ENCODE measurements at places on chromosomes 12 and 14.
A peak's percentile ranks its signal among the peaks of the same experiment; 100 is the strongest.

- no peak for DNase-seq
Observed at GRCh38 chr12:65526311-65526710, 247.8 kb downstream of the MSRB3 start.

GRCh38 chr14:50363714-50364111 is 33.0 kb downstream of the CDKL1 start:
- no peak for DNase-seq

DNA sequence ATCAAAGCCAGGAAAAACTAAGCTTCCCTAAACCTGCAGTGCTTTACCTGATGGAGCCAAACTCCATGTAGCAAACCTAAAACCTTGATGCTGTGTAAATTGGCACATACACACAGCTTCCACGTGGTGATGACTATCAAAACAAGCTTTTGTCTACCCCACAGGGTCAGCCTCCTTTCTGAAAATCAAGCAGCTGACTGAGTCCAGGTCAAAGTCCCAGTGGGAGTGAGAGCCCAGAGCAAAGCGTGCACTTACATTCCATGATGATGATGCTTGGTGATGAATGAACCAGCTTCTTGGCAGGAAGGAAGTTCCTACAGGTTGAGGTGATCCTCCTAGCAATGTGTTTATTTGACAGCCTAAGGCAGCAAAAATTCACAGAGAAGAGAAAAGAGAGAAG is 630.0 kb upstream of the TBX3 start:
- no peak for DNase-seq

DNA sequence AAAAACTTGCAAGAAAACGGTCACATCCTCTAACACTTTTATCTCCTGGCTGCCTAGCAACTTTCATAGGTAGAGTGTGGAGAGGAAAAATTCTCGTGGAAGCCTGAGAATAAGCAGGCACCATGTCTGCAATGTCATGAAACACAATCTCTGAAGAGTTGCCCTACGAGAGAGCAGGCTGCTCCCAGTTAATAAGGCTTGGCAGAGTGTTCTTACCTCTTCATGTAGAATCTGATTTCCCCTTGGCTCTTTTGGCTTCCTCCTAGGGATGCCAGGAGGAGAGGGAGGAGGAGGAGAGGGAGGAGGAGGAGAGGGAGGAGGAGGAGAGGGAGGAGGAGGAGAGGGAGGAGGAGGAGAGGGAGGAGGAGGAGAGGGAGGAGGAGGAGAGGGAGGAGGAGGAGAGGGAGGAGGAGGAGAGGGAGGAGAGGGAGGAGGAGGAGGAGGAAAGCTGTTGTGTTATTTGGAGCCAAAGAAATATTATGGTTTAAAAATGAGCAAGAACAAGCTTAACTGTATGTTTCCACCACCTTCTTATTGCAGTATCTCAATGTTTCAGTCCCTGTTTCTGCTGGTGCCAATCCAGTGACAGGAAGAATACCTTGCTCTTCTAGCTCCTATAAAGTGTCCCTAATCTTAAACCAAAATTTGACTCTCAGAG is 52.9 kb downstream of the EGLN3 start:
- no peak for DNase-seq

DNA sequence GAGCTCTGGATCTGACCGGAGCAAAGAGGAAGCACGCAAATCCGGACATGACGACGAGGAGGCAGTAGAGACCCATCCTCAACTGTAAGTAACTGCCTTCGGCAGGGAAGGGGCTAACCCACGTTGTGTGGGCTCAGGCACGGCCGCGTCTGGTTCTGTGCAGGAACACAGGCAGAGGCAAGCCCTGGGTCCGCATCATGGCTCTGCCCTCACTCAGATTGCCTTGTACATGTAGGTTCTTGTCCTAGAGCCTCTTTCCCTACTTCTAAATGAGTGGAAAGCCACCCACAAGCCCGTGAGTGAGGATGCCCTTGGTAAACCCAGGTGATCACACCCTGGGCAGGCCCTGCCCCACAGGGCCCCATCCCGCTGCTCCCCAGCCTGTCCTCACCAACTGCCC is 8.9 kb upstream of the RPLP0 start:
- no peak for DNase-seq

DNA sequence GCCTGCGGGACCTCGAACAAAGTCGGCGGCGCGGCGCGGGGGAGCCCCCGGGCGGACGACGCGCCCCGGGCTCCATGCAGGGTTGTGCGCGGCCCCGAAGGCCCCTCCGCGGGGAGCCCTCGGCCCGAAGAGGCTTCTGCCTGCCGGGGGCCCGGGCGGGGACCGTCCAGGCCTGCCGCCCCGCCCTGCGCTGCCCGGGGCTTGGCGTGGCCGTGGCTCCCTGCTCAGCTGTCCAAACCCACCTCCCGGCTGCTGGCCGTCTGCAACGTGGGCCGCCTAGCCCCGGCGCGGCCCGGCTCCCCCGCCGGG is 670 bp downstream of the DYRK2 start:
- DNase-seq, result no peak

GRCh38 chr12:126492181-126492580 is 1426.9 kb downstream of the AACS start:
- DNase-seq, result no peak

- no peak for DNase-seq
Observed at GRCh38 chr14:68994056-68994455, 15.0 kb upstream of the ACTN1 start.

DNA sequence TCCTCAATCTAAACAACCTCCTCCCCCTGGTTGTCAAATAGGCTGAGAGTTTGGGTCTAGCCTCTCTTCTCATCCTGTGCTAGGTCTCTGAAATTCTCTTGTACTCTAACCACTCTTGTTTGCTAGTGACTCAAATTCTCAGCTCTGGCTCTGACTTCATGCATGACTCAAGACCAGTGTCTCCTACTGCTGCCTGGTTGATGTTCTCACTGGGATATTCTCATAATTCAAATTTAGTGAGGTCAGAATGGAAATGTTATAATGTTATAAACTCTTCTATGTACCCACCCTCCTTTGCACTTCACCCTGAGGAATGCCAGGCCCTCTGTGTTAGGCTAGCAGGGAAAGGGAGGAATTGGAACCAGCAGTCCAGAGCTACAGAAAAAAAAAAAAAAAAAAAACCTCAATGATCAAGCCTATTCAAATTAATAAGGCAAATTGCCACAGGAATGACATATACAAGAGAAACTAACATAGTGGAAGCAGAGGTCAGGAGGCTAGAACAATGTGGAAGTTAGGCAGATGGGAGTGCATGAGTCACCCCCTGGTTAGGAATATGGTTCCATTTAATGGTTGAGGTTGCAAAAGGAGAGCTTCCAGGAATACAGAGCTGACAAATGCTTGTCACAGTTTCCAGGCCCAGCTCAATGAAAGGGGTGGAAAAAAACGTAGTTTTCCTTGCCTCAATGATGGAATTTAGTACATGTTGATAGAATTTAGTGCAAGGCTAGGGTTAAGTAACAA is 459.5 kb downstream of the RMST start:
- no peak for DNase-seq

DNA sequence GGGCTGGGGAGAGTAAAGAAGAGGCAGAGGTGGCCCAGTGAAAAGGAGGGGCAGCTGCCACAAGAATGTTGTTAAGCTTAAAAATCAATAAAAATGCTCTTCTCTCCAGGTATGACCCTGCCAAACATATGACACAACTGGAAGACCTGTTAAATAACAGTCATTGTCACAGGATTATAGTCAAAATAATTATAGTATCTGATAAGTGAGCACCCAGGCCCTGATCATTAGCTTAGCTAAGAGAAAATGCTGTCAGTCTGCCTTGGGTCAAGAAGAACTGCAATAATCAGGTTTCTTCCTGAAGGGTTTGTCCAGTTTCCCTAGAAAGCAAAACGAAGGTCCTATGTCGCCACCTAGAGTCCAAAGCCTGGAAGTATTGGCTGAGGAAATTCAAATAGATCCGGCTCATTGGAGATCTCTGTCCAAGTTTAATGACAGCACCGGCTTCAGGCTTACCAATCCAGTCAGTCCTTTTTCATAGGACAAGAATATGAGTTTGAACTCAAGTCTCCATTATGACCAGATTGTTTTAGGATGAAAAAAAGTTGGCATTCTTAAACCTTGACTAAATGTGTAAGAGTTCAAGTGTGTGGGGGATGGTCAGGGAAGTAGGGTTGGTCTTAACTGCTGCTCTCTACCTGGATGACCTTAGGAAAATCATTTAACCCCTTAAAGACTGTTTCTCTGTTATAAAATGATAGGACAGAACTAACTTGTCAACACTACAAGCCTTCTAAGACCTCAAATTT is 22.5 kb upstream of the NKX2-8 start:
- peak; percentile 73 for DNase-seq

DNA sequence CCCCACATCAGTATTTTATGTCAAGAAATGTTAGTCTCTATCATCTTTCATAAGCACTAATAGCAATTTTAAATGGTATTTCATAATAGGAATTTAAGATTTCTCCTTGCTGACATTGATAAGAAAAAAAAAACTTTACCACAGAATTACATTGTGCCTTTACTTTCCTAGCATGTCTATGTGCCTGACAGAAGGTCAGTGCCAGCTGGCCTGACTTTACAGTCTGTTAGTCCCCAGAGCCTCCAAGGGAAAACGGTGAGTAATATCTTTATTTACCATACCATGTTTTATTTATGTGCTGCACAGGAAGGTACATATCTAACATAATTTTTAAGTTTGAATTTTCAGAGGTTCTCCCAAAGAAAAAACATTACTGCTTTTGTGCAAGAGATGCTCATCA is 152.0 kb upstream of the AEBP2 start:
- DNase-seq, result no peak

- no peak for DNase-seq
Observed at GRCh38 chr12:14663002-14663401, 33.4 kb downstream of the GUCY2C start.

- no peak for DNase-seq
Observed at GRCh38 chr14:103909531-103910261, 18.6 kb upstream of the TDRD9 start.

GRCh38 chr12:24230061-24230701 is 280.7 kb upstream of the SOX5 start:
- no peak for DNase-seq

GRCh38 chr14:96270565-96271420 is 14.8 kb downstream of the BDKRB1 start:
- DNase-seq, result no peak

DNA sequence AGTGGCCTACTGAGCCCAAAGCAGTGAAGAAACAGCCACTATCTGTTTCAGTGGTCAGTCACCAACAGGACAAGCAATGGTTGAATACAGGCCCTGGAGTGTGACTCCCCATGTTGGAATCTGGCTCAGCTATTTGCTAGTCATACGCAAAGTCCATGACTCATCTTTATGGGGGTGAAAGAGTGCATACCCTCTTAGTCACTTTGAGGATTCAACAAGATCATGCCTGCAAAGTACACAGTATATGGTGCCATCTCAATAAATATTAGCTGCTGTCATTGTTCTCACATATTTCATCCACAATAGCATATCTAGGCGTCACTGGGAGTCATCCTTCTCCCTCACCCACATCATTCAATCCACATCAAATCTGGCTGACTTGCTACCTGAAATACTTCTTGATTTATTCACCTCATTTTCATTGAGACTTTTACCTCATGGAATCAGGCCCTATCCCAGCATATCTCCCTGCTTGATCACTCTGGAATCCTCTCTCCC is 26.4 kb upstream of the STAB2 start:
- no peak for DNase-seq

DNA sequence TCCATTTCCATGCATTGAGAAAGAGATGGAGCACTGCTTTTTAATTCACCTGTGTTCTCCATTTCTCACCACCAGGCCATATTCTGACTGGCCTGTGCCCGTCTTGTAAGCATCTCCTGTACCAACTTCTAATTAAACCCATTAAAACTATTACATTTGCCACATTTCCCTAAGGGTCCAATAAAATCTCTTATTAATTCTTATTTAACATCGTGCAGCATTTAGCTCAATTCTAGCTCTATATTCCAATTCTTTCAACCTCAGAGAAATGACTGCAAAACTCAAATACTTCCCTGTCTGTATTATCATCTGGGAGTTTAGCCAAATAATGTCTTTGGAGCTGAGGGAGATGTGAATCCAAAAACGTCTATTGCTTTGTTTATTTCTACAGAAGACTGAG is 495.4 kb upstream of the TMEM132C start:
- DNase-seq, result no peak

GRCh38 chr12:21675641-21676040 is 18.0 kb upstream of the LDHB start:
- no peak for DNase-seq

- DNase-seq, result peak; percentile 44
Observed at GRCh38 chr14:102594514-102595175, 2.2 kb downstream of the RCOR1 start.

DNA sequence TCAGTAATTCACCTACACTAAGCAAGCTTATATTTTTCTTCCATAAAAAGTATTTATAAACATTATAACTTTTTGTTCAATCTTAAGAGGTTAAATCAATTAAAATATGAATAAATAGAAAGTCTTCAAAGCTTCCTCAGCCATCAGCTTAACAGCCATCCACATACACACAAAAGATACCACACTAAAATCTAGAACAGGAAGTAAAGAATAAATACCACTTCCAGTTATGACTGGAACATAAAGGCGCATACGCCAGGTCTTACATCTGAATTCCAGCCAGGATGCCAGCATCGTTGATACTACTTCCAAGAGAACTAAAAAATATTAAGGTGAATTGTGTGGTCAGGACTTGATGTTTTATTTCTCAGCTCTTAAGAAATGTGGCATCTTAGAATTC is 17.0 kb downstream of the SIX1 start:
- DNase-seq, result no peak

GRCh38 chr12:58068706-58069105 is 127.3 kb downstream of the ATP23 start:
- DNase-seq, result no peak

- no peak for DNase-seq
Observed at GRCh38 chr12:33588725-33589405, 149.2 kb upstream of the SYT10 start.

Data from globus pallidus (tissue), 1 donor.